ENCODE measurements at places on chromosomes 4 and X.

DNA sequence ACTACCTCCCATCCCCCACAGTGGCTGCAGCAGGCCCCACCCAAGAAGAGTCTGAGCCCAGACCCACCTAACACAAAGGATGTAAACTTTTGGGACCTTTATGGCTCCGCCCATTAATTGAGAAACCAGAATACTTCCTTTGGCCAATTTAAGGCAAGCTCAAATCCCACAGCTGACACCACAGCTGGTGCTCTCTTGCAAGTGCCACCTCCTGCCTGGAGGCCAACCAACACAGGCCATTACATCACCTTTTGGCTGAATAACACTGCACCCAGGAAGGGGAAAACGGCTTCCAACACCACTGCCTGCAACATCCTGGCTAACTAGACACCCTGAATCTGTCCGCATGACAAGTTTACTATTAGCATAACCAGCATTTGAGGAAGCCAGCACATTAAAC lies 248.8 kb downstream of the PRDM5 start:
- no peak for DNase-seq

GRCh38 chrX:53224860-53225797 lies at the start of gene KDM5C:
Gene KDM5C (minus strand): TSS chrX:53225207. CDS start chrX:53224889, 318 bp downstream.
- peak; percentile 92 for DNase-seq

GRCh38 chrX:69018416-69019072 lies 146.7 kb downstream of the PJA1 start:
- DNase-seq, result no peak

GRCh38 chr4:93467484-93468155 lies 360.9 kb upstream of the ATOH1 start:
- DNase-seq, result no peak

- DNase-seq, result no peak
Measured at GRCh38 chrX:10633722-10634121, 13.3 kb upstream of the MID1 start.

GRCh38 chr4:110622841-110623717 lies at the start of gene PITX2:
Gene PITX2 (minus strand): TSS chr4:110623077. CDS start chr4:110622460, 617 bp downstream.
- DNase-seq, result peak; percentile 89

DNA sequence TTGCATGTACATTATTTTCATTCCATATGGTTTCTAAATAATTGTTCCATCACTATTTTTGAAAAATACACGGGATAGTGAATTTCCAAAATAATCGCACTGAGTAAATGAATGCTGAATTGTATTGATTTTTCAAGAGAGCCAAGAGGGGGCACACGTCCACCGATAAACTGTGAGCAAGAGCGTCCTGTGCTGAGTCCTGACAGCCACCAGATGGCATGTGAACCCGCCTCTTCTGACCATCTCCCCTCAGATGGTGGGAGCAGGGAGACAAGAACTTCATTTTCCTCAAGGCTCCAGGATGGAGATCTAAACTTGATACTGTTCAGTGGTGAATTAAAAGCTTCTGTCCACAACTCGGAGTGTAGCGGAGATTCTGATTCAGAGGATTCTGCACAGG lies 30.6 kb upstream of the IL9R start:
- DNase-seq, result peak; percentile 18

DNA sequence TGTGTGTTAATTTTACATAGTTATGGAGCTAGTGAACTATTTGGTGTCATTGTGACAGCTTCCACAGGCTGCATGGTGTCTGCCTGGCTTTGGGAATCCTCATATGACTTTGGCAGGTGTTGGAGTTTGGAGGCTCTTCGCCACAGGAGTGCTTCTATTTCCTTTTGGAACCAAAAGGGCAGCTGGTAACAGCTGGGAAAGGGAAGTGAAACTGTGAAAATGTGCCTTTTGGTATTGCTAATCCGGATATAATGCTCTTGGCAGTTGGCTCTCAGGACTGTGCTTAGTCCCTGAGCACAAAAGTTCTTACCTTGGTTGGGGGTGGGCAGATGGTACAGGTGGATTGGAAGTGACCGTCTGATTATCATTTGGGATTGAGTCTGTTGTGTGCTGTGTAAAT lies 18.1 kb downstream of the OFD1 start:
- peak; percentile 14 for DNase-seq

DNA sequence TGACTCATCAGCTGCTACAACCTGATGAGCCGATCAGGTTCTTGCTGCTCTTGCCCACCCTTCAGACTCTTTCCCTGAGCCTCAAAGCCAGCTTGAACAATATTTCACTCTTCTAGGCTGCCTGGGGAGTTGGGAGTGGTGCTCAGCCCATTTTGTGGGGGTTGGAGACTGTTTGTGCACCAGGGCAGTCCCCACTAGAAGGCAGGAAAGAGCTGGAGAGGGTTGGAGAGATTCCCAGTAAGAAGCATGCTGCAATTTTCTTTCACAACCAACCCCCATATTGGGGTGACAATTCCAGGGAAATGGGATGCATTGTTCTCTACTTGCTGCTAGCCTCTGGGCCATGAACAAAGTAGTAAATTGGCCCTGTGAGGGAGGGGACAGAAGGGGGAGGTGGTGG lies 44.1 kb downstream of the SLC16A2 start:
- no peak for DNase-seq

DNA sequence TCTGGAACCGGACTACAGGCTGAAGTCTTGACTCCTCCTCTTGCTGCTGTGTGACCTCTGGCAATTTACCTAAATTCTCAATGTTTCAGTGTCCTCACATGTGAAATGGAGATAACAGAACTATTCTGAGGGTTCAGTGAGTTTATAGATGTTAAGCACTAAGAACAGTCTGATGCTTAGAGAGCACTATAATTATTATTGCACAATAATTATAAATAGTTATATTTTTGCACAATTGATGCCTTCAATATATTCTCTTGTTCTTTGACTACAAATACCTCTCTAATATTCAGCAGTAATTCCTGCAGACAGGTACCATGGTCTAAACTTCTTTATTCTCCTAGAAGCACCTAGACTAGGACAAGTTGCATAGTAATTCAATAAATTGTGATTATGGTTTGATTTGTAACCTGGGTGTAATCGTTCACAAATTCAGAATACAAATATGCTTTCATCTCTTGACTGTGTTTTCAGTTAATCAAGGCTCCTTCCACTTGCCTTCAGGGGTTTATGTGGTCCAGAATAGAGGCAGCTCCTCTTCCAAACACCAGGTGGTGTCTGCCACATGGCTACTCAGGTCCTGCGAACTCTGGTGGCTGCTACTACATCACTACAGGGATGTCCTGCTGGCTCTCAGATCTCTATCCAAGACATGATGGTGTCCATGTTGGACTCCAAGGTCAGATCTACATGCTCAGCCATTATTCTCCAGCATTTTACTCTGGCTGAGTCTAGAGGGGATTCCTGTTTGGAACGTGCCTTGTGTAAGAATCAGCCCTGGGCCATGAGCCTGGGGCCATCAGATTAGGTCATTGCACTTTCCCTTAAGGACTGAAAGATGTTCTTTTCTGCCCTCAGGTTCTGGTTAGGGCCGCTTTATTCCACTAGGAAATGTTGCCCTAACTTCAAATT lies 103.4 kb downstream of the QRFPR start:
- DNase-seq, result peak; percentile 29

- DNase-seq, result no peak
Measured at GRCh38 chr4:131613824-131614216, 1535.3 kb upstream of the PCDH10 start.

- no peak for DNase-seq
Measured at GRCh38 chr4:151797131-151797530, 36.3 kb upstream of the GATB start.

DNA sequence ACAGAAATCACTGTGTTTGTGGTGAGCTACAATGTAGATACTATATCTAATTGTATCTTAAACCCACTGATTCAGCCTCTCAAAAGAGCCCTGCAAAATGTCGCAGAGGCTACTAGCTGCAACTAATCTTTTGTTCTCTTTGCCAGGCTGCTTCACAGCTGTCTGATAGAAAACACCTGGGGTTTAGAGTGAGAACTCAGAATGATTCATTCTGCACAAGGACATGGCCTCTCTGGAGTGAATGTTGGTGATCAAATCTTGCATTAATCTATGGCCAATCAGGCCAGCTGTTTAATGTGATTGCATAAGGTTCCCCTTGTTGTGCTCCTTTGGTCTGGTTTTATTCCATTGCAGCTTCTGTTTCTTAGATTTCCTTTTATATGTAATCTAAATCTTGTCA lies 100.3 kb downstream of the EMCN start:
- DNase-seq, result no peak

DNA sequence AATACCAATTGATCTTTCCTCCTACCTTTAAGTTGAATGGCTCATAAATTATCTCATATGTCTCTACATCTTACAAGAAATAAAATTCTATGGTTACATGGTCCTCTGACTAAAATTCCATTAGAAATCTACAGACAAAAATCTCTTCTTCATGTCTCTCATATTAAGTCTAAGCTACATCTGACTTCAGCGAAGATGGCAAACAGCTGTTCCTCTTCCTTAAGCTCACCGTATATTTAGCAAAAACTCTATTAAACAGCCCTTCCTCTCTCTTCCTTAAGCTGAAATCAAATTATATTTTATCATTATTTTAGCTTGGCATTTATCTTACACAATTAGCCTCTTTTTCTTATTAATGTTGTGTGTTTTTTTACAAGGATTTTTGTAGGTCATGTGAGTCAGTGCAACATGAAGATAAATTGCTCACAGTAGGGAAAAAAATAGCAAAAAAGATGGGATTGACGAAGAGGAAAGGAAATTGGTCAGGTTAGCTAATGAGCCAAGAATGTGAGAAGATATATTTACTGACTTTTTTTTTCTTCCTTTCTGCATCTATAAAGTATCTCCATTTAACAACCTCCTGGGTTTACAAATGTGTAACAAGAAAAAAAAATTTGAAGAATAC lies 2412.8 kb downstream of the ARAP2 start:
- no peak for DNase-seq

- no peak for DNase-seq
Measured at GRCh38 chr4:147969573-147970385, 237.9 kb downstream of the ARHGAP10 start.

DNA sequence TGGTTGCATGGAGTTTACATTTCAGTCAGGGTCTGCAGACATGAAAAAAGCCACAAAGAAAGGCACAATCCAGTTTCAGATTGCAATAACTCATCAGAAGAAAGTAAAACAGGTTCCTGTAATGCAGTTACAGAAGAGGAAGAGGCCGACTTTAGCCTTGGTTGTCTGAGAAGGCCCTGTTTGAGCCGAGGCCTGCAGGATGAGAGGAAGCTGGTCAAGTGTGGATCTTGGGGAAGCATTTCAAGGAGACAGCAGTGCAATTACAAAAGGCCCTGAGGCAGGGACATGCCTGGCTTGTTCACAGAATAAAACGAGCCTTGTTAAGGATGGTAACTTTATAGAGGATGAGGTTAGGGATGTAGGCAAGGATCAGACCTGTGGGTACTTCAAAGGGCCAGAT lies 62.4 kb downstream of the AFF2 start:
- no peak for DNase-seq

GRCh38 chr4:142091691-142092182 lies 455.4 kb downstream of the IL15 start:
- no peak for DNase-seq

DNA sequence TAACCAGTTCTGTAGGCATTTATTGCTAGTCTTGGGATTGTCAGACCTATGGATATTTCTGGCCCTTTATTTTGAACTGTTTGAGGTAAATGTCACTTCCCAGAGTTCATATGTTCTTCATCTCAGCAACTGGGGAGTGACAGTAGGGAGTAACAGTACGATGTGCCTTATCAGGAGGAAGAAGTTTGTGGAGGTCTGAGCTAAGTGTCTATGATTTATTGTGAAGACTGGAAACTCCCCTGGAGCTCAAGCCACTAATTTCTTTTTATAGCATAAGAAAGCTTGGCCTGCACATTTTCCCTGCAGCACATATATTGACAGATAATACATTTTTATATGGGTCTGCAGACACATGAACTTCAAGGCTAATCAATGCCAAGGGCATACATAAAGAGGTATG lies 383.8 kb downstream of the GRXCR1 start:
- no peak for DNase-seq

DNA sequence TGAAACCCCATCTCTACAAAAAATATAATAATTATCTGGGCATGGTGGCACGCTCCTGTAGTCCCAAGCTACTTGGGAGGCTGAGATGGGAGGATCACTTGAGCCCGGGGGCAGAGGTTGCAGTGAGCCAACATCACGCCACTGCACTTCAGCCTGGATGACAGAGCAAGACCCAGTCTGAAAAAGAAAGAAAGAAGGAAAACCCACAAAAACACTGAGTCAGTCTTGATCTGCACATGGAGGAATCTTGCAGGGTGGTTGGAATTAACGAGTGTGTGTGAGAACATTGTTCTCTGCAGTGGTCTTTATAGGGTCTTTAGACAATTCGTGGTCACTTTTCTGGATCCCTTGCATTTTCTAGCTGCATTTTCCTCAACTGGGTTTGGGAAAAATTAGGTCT lies 23.2 kb downstream of the ADD1 start:
- no peak for DNase-seq

GRCh38 chr4:149409555-149409962 lies 406.1 kb downstream of the IQCM start:
- no peak for DNase-seq

DNA sequence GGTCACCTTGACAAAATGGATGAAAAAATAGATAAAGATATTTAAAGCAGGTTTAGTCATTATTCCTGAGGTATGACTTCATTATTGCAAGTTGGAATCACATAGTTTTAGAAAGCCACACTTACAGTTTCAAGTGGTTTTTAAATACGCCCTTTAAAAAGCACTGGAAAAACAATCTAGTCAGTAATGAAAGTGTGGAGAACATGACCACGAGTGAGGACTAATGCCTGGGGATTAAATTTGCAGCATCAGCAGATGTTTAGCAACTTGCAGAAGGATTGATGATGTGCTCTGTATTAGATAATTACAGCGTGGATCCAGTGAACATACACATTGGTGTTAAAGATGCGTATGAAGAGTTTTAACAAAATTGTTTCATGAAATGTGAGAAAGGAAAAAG lies 5.9 kb downstream of the SPARCL1 start:
- DNase-seq, result no peak

- no peak for DNase-seq
Measured at GRCh38 chr4:186234367-186234766, 7.1 kb downstream of the KLKB1 start.

- no peak for DNase-seq
Measured at GRCh38 chr4:94939791-94940519, 182.2 kb downstream of the BMPR1B start.
